ENCODE measurements at places on chromosomes 1 and 21.

- no peak for DNase-seq
Measured at GRCh38 chr1:194102607-194103006, 916.2 kb upstream of the B3GALT2 start.

DNA sequence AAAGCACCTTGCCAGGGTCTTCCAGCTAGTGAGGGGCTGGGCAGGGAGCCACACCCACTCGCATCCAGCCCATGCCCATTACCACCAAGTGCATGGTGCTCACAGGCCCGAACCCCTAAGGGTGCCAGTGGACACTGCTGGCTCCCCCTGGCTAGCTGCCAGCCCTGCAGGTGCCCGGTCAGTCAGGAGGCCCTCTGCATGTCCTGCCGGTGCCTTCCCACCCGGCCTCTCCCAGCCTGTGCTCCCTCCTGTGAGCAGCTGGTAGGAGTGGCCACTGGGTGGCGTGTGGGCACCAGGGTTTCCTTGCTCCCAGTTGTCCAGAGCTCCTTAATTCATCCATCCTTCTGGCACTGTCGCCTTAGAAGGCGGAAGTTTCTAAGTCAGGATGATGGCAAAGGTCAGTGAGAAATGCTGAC is 33.4 kb downstream of the QSOX1 start:
- DNase-seq, result peak; percentile 81

DNA sequence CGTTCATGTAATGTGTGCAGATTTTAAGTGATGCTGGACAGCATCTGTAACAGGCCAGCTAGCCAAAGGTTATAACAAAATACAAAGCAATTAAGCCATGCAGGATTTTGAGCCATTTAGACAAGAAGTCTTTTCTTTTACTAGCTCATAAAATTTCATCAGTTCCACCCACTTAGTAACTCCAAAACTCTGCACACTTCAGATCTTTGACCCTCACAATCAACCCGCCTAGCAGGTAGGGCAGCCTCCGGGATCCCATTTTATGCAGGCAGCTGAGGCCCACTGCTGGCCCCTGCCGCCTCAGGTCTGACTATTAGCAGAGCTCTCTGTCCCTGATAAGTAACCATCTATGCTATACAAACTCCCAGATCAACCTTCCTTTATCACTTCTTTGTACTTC is 9.2 kb downstream of the LBR start:
- no peak for DNase-seq

- DNase-seq, result peak; percentile 31
Measured at GRCh38 chr1:175192111-175192629, 406 bp downstream of the KIAA0040 start.

- DNase-seq, result no peak
Measured at GRCh38 chr1:109801791-109802135, 38.0 kb upstream of the EPS8L3 start.

DNA sequence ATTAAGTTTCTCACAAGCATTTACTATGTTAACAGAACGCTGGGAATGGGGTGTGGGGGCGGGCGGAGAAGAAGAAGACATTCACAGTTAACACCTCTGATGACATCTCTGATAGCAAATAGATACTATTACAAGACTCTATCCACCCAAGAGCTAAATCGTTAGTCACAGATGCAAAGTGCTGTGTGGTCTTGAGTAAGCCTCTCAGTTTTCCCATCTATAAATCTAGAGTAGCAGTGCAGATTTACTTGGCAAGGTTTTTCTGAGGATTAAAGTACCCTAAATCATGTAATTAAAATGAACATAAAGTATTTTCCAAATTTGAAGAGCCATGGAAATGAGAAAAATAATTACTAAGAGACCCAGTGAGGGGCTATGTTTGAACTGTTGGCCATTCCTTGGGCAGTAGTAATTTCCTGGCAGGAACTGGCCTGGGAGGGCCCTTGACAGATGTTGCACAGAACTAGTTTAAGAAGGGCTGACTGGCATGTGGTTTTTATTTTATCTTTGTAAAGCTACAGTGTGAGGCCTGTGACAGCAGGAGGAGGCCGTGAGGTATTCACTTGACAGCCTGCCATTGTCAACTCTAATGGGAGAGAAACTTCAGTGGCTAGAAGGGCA is 58.7 kb upstream of the APOBEC4 start:
- DNase-seq, result peak; percentile 74

GRCh38 chr21:42308914-42309752 is 6.1 kb downstream of the TFF3 start:
- no peak for DNase-seq

- DNase-seq, result no peak
Measured at GRCh38 chr1:231597971-231598370, 28.6 kb upstream of the DISC1 start.

DNA sequence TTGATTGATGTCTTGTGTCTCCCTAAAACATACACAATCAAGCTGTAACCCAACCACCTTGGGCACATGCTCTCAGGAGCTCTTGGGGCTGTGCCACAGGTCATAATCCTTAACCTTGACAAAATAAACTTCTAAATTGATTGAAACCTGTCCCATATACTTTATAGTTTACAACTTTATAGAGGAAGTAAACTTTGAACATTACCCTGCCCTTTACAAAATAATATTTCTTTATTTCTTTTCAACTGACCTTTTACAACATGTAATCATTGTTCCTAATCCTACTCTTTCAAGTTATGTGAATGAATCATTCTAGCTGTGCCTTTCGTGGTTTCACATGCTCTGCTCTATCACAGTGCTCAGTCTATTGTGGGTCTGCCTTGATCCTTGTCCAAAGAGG is 118.3 kb upstream of the ATP1A1 start:
- DNase-seq, result no peak

DNA sequence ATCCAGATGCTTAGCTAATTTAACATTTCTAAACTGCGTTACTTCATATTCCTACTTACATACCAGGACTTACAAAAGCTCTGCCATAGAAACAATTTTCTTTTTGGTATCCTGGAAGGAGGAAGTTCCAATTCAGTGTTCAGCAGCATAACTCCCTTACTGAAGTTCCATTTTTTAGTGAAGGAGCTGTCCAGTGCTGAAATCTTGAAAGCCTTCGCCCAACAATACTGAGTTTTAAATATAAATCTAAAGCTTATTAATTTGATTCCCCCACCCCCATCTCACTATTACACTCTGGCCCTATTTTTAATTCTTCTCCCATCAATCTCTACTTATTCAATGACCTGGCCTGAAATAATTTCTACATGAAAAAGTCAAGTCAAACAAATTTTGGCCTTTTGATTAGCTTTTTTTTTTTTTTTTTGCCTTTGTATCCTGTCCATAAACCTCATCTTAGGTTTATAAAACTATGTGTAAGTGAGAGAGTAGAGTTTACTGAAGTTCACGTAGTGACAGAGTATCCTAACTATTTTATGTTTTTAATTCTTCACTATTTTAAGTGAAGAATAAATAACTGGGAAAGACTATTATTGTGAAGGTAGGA is 323.0 kb upstream of the PLD5 start:
- no peak for DNase-seq

DNA sequence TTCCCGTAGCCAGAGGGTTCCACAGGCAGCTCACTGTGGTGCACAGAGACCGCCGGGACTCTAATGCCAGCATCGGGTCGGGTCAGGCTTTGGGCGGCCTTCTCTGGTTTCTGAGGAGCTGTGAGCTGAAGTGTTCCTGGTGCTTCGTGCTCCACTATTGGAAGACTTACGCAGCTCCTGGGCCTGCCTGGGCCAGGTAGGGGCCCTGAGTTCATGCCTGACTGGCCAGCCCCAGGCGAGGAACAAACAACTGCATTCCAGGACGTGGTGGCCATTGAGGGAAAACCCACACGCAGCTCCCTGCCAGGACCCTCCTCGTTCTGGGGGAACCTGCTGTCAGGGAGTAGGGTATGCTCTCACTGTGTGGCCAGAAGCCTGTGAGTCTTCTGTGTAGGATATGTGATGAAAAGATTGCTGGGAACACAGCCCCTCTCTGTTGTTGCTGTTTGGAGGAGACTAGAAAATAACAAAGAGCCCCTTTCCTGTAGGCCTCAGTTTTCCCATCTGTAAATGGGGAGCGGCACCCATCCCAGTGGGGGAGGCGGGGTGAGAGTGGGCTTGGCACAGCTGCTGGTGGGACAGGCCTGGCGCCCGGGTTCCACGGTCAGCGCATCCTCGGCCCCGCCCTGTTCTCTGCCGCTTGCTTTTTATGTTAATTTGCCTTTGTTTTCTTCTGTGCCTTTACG is 8.4 kb downstream of the RER1 start:
- DNase-seq, result no peak

- no peak for DNase-seq
Measured at GRCh38 chr1:184456189-184456588, 69.4 kb downstream of the C1orf21 start.

DNA sequence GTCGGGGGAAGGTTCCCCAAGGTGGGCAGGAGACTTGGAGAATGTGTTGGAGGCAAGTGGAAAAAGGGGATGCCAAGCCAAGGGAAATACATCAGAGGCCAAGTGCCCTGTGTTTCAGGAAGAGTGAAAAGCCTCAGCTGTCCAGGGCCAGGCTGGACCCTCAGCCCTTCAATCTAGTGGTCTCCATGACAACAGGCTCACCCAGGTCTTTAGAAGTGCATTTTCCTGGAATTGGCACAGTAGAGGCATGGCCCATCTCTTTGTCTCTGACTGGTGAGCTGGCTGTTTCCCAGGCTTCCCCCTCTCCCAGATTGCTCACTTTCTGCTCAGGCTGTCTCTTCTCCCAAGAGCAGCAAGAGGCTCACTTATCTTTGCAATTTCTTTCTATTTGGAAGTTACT is 10.4 kb upstream of the RHBG start:
- no peak for DNase-seq

Data from GM03348 (cell line).